ENCODE measurements at places on chromosomes 13 and 19.
A peak's percentile ranks its signal among the peaks of the same experiment; 100 is the strongest.

DNA sequence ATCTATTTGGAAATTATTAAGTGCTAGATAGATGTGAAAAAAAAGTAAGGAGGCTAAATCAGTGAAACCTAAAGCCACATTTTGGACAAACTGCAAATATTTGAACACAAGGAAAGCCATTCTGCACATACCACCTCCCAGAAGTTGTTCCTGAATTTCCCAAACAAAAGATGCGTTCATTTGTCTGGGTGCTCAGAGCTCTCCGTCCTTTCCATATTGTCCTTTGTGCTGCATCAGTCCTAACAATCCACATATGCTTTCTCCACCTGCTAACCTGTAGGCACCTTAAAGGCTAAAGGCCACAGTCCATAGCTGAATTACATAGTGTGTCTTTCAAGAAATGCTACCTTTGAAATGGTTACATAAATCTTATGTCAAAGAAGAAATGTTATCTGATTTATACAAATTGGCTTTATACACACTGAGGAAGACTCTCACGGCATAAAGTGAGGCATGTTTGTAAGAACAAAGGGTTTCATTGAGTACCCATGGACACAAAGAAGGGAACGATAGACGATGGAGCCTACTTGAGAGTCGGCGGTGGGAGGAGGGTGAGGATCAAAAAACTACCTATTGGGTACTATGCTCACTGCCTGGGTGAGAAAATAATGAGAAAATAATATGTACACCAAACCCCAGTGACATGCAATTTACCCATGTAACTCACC lies 182.0 kb downstream of the RGCC start:
- DNase-seq = no peak

DNA sequence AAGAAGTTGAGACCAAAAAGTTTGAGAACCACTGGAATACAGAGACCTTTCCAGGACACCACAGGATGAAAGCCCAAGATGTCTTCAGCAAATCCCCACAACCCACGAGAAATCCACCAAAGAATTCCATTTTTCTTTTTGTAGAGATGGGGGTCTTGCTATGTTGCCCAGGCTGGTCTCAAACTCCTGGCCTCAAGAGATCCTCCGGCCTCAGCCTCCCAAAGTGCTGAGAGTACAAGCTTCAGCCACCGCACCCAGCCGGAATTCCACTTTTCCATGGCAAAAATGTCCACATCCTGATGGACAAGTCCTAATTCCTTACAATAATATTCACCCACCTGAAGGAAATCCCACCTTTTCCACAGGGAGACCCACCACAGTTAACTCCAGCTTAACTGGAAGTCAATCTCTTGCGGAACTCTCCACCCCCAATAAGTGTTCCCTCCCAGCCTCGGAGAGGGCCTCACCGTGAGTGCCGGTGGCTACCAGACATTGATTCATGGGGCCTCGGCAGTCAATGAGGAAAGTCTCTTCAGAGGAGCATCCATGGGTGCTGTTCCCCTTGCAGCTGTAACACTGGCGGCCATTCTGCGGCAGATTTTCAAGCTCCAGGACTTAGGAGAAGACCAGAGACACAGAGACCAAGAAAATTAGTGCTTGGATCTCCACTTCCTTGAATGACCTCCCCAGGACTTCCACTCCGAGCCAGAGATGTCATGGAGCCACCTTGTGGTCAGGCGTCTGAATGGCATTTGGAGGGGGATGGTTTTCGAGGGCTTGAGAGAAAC lies 12.3 kb upstream of the CADM4 start:
- peak; percentile 10 for DNase-seq

DNA sequence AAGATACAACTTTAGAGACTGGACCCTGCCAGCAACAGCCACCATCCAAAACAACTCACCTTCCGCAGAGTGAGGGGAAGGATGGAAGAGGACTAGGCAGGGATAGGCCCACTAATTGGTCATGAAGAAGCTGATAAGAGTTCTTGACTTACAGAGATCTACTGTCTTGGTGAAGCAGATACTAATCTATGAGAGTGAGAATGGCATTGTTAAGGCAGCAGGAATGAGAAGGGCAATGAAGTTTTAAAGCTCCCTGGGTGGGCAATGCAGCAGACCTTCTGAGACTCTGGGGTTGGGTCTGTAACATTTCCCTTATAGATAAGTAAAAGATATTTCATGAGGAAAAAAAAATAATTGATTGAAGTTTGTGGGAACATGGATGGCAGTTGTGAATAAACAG lies 63.7 kb downstream of the KLF12 start:
- DNase-seq = no peak

- DNase-seq = peak; percentile 81
Measured at GRCh38 chr19:664913-665443, 2.0 kb upstream of the RNF126 start.

DNA sequence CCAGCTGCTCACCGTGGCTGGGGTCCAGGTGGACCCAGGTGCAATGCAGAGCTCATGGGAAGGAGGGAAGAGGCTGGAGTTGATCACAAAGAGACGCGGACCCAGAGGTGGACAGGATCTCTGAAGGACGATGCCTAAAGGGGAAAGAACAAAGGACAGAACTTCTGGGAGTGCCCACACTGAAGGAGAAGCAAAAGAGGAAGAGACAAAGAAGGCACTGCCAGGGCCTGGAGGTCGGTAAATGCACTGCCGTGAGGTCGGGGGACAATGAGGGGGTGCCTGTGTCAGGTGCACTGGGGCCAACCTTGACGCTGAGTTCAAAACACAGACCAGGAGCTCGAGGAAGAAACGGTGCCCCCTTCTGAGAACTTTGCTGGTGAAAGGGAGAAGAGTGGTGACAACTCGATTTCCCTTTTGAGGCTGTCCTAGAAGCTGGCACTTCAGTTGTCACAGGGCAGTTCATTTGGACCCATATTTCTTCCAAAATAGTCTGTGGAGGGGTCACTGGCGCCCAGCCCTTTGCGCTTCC lies 55.6 kb downstream of the GJA3 start:
- no peak for DNase-seq

- no peak for DNase-seq
Measured at GRCh38 chr13:95642999-95643398, 1.5 kb downstream of the DZIP1 start.

GRCh38 chr19:15913830-15914229 lies 16.0 kb upstream of the CYP4F2 start:
- DNase-seq = no peak

DNA sequence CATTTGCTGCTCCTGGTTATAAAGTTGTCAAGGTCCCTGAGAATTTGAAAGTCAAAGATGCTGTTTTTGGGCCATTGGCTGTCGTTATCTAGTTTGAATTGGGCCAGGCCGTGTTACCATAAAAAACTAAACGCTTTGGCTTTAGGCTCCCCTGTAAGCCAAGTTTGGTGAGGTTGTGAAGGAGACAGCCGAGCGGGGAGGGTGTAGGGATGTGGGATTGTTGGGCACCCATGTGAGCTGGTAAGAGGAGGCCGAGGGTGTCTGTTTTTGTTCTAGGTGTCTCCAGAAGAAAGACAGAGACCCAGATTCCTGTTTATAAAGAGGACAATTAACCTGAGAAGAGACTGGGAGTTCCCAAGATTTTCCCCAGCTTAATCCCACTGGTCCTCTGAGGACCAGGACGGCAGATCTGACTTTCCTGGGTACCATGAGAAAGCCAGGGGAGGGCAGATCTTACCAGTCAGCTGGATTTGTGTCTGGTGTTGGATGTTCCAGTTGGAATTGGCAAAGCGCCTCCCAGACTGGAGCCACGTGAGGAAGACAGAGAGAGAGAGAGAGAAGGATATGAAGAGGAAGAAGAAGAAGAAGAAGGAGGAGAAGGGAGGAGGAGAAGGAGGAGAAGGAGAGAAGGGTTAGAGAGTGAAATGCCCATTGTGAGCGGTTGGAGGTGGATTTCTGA lies 25.1 kb downstream of the TMEM255B start:
- no peak for DNase-seq

DNA sequence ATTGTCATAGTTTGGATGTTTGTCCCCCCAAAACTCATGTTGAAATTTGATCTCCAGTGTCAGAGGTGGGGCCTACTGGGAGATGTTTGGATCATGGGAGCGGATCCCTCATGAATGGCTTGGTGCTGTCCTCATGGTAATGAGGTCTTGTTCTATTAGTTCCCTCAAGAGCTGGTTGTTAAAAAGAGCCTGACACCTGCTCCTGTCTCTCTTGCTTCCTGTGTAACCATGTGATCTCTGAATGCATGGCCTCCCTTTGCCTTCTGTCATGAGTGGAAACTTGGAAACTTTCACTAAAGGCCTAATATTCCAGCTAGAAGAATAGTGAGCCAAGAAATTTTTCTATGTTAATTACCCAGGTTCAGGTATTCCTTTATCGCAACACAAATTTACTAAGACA lies 311.4 kb upstream of the ATXN8OS start:
- DNase-seq = no peak

Data from stimulated activated CD4-positive, alpha-beta T cell treated with anti-CD3 and anti-CD28 coated beads, Interleukin-15, amount 100 ng/mL, for 1 hour (primary cell).